ENCODE measurements at places on chromosomes 3 and 15.

- DNase-seq = no peak
Observed at GRCh38 chr3:187836823-187837770, 91.8 kb upstream of the BCL6 start.

DNA sequence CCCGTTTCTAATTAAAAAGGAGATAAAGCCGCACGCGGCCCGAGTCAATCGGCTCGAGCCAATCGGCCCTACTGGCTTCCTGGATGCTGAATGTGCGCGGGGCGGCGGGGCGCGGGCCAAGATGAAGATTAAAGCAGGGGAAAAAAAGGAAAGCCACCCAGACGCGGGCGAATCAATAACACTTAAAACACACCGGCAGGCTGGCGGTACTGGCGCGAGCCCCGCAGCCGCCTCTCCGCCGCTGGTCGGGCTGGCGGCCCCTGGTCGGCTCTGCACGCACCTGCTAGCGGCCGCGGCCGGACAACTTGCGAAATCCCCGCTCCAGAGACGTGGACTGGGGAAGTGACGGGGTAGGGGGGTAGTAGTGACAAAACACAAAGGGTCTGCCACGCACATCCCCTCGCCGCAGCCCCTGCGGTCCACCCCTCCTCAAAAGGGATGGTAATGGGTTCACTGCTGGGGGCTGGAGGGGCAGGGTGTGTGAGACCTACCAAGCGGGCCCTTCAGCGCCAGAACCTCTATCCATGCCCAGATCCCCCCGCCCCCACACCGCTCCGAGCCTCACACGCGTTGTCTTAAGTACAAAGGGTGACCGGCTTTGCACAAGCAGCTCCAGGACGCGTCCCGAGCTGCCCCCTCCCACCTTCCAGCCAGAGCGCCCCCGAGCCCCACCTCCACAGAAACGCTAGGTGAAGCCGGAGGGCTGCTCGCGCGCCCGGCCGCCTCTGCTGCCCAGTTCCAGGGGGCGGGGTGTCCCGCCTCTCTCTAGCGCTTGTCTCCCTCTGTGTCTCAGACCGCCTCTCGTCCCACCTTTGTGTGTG is 1.4 kb downstream of the WNT7A start:
- DNase-seq = peak; percentile 32

GRCh38 chr3:147915057-147915456 is 505.9 kb downstream of the ZIC1 start:
- no peak for DNase-seq

DNA sequence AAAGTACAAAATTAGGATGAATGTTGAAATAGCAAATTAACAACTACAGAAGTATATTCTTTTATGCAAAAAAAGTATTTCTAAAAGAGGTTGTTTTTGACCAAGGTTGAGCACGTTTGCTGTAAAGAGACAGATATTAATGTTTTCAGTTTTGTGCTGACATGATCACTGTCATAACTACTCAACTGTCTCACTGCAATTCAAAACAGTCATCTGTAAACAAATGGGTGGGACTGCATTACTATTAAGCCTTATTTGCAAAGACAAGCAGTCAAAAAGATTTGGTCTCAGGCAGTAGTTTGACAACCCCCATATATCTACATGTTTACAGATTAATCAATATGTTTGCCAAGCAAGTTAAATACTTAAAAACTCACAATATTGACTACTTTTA is 109.1 kb upstream of the ZNF385D start:
- no peak for DNase-seq

DNA sequence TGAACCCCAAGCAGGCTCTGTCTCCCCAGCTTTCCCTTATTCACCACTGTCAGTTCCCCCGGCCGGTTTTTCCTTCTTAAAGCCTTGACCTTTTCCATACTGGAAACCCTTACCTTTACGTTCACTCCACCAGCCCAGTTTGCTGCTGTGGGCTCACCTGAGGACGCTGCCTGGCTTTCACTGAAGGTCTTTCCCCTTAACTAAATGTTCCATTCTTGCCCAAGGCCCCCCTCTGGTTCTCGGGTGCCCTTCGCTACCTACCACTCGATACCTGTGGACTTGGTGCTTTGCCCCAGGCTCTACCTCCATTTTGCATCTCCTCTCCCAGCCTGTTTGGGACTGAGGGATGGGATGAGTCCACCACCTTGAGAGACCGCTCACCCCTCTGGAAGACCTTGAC is 851 bp downstream of the AP2M1 start:
- DNase-seq = no peak

All from activated CD4-positive, alpha-beta memory T cell treated with anti-CD3 and anti-CD28 coated beads for 36 hours (primary cell).